ENCODE measurements at places on chromosomes 2 and 18.

DNA sequence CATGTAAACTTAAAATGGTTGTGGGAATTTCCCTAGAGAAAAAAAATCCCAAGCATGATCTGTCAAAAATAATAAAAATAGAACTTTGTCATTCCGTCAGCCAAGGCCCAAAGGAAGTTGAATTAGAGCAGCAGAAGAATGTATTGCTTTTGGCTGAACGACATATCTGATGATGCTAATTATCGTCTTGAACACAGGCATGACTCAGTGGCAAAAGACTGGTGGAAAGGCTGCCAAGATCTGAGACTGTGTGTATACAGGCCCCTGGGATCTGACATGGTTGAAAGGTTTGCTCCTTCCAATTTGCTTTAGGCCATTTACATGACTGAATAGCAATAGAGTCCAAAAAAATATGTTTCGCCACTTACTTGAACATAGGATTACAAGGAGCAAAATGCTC is 1057.1 kb upstream of the CRIM1 start:
- no peak for DNase-seq

DNA sequence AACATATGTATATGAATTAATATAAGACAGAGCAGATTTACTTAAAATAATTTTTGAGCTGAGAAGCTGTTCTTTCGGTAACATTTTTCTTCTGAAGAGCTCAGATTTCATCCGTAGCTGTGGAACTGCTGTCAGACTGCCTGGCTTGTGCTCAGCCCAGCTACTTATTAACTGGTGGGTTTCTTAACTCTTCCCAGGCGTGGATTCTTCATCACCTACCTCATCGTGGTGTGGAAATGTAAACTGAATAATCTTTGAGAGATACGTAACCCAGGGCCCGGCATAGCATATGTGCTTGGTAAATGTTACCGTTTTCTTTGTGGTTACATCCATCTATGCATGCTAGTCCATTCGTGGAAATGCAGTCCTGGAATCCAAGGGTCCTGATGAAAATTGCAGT is 145.0 kb downstream of the MCFD2 start:
- no peak for DNase-seq

GRCh38 chr18:48581206-48581605 is 42.4 kb downstream of the CTIF start:
- DNase-seq = no peak

DNA sequence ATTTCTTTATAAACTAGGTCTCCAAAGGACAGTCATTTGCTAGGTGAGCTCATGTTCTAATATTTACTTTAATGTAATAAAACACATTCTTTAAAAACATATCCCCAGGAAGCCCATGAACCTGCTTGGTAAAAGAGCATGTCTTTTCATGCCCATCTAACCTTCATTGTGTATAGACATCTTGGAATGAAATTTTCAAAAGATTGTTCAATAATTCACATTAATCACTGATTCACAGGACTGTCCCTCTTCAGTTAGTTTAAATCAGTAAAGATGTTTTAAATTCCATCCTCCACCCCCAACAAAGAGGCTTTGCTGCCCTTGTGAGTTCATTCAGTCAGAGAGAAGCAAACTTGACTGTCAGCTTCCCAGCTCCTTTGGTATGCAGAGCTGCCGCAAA is 633.4 kb upstream of the CELF4 start:
- no peak for DNase-seq

DNA sequence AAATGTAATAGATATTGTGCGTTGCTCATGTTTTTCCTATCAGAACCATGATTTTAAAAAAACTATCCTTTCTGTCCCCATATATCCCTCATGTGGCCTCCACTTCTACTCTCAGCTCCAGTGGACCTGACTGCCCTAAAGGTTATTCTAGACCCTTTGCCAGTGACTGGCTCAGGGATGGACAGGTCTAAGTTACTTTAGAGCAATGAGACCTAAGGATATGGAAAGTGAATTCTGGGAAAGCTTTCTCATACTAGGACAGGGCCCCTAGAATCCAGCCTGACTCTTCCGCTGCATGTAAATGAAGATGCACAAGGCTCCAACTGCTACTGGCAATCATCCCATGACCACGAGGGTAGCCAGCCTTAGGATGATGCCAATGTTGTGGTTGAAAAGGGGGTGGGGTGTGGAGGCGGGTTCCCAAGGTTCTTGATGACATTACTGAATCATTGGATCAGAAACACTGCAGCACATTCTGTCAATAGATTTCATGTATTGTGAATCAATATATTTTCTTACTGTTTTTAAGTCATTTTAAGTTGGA is 21.3 kb downstream of the C2orf69 start:
- DNase-seq = no peak

All from GM06990 (cell line).